ENCODE measurements at places on chromosomes 1 and 21.
A peak's percentile ranks its signal among the peaks of the same experiment; 100 is the strongest.

GRCh38 chr21:38227401-38227800 lies 29.4 kb upstream of the KCNJ15 start:
- no peak for DNase-seq

DNA sequence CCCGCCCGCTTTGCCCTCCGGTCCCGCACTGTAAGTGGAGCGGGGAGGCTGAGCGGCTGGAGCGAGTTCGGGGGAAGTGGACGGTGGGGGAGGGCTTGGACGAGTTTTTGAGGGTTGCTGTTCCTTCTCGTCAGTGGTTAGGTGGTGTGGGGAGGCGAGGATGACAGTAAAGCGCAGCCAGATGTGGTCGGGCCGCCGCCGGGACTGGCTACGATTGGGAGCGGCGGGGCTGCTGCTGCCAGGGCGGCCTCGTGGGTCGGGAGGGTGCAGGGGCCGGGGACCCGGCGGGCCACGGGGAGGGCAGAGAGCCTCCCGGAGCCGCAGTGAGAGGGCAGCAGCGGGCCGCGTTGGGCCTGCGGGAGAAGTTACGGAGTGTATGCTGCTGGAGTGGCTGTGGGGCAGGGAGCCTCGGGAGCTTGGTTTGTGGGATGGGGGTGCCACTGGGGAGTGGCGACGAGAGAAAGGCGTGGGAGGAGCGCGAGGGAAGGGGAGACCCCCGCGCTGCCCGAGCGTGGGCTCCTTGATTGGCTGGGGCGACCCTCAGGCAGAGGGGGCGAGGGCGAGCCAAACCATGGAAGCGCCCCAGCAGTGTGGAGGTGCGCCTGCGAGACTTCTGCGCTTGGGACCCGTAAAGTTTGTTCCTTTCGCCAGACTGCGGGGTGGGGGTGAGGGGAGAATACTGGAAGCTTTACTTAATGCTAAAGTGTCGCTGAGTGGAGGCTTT lies 2.1 kb downstream of the ADGRL2 start:
- peak; percentile 41 for DNase-seq

GRCh38 chr1:107016376-107016978 lies 40.0 kb upstream of the PRMT6 start:
- peak; percentile 41 for DNase-seq

DNA sequence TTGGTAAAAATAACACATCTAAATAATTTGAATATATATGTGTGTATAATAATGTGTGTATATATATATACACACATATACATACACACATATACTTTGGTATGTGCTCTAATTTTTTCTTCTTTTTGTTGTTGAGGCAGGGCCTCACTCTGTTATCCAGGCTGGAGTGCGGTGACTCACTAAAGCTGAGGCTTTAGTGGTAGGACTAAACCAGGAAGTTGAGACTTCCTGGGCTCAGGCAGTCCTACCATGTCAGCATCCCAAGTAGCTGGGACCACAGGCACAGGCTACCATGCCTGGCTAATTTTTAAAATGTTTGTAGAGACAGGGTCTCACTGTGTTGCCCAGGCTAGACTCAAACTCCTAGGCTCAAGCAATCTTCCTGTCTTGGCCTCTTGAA lies 46.7 kb upstream of the CXADR start:
- no peak for DNase-seq

DNA sequence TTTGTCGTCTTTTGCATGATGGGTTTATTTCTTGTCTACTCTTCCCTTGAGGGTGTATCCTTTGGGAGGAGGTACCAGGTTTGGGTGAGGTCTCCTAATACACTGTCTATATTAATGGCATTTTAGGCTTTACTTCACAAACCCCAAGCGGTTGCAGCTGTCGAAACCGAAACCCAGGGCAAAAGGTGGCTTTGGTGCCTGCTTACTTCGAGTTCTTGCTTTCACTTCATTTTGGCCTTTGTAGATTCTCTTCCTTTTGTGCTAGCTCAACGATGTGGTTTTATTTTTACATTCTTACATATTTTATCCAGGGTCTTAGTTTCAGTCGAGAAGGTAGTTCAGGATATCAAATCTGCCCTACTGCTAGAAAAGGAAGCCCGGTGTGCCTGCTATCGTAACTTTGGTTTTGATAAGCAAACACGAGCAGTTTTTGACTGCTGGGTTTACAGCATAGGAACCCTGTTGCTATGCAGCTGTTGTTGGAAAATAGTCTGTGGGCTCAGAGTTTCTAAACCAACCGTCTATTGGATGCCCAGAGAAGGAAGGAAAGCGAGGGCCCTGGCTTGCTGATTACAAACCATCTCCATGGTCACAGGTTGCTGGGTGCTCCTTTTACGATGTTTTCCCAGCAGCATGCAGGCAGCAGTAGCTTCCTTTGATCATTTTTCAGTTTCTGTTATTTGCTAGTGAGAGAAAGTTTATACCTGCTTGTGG lies 9.8 kb upstream of the TSPAN2 start:
- peak; percentile 87 for DNase-seq

- no peak for DNase-seq
Measured at GRCh38 chr1:119114786-119115185, 25.7 kb downstream of the WARS2 start.

GRCh38 chr1:1162597-1163537 lies 10.8 kb upstream of the TTLL10 start:
- no peak for DNase-seq

DNA sequence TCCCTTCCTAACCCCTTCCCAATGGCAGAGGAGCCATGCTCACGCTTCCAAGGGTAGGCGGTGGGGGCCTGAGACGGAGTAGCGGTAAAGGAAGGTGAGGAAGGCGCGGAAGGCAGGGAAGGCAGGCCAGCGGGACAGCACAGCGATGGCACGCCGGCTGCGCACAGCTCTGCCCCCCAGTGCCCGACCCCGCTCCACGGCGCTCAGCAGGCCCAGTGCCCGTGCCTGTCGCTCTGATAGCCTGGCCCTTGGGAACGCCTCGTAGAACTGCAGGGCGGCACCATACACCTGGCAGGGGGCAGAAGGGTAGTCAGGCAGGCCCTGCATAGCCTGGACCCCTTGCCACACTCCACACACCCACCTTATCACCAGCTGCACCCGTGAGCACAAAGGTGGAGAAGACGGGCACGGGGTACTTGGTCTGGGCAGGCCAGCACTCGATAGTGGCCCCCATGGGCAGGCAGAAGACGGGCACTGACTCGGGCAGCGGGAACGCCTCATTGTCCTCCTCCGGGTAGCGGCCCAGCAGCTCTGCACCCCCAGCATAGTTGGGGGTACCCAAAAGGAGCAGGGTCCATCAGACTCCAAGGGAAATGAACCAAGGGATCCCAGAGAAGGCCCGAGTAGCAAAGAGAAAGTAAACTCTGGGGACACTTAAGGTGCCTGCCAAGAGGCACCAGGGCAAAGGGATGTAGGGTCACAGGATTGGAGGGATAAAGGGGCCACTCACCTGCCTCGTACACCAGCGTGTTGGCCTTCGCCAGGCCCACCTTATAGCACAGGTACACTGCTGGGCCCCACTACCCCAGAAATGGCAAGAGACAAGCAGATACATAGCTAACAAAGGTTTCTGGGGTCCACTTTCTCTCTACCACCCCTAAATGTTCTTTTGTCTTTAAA lies 4.4 kb downstream of the DENND4B start:
- no peak for DNase-seq

DNA sequence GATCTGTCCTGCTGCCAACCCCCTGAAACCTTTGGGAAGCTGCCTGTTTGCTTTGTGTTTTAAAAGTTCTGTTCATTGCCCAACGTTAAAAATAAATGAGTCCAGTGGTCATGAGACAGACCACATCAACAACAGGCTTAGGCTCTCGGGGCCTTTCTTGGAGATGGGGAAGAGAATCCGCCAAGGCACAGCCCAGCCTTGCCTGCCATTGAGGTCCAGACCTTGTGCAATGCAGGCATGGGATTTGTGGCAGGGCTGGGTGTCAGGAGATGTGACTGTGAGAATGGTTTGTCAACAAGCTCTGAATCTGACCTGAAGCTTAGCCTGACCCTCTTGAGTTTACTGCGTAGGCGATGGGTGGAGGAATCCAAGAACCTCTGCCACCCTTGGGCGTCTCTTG lies 4.2 kb downstream of the SPSB1 start:
- DNase-seq: no peak

GRCh38 chr1:12229386-12229834 lies 420 bp upstream of the VPS13D start:
- DNase-seq: no peak

DNA sequence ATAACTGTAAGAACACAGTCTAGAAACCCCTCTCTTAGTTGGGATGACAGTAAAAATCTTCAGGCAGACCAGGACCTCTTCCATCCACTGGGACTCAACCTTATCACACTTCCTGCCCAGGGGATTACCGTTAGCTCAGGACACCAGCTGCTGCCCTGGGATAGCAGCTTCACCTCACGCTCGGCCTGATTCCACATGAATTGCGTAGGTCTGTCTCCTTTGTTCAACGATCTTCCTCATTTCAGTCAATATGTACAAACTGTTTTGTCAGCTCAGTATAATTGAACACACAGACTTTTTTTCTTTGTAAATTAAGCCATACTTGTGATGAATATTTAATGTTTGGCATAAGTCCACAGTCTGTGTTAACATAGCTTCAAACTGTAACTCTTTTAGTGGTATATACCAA lies 290.4 kb downstream of the GRIK1 start:
- no peak for DNase-seq

- DNase-seq: no peak
Measured at GRCh38 chr1:61724506-61724812, 482 bp downstream of the TM2D1 start.

DNA sequence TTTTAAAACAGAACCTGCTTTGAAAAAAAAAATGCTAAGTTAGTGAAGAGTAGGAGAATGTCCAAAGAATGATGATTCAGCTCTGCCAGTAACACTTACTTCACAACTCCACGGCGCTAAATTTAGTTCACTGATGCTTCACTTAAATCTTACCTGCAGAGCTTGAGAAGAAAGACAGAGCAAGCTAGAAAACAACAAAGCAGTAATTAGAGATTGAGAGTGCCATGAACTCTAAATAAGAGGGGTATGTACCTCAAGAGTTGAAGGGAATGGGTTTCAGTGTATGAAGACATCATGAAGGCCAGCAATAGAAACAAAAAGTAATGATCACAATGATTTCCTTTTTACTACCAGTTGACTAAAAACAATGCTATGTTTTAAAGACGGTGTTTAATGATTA lies 32.8 kb downstream of the EPRS1 start:
- DNase-seq: peak; percentile 76

DNA sequence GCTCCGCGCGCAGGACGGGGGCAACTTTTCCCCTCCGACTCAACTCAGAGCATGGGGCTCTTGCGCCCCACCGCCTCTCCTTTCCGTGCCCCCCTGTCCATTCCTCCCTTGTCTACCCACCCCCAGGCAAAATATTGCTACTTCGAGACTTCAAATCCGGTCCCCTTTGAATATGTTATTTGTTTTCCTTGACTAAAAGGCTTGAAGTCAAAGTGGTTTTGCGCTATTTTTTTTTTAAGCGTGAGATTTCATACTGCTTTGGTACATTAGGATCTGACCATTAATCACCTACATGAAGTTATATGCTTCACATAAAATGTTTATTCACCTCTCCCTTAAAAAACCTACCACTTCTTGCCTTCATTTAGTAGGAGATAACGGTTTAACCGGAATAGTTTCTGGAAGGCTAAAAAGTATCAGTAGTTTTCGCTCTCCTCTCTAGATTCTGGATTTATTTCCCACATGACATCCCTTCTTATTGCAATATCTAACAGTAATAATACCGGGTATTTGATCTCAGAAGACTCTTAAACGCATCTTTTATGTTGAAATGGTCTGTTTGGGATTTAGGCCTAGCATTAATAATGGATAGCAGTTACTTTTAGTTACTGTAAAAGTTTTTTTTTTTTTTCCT lies 1.6 kb downstream of the NFIA start:
- no peak for DNase-seq

DNA sequence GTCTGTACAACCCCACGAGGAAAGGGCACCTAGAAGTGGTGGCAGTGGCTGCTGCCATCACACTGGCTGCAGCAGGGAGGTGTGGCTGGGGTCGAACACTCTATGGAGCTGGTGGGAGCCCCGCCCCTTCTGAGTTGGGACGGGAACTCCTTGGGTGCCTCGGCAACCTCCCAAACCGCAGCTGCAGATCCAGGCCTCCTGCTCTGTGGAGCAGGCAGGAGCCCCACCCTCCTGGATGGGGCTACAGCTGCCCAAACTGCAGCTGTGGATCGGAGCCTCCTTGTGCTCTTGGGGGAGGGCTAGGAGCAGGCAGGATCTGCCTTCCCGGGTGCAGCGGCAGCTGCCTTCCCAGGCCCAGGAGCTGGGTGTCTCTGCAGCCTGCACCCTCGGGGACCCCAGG lies 38.9 kb upstream of the TARDBP start:
- no peak for DNase-seq

- no peak for DNase-seq
Measured at GRCh38 chr1:223242971-223243370, 99.9 kb upstream of the TLR5 start.

DNA sequence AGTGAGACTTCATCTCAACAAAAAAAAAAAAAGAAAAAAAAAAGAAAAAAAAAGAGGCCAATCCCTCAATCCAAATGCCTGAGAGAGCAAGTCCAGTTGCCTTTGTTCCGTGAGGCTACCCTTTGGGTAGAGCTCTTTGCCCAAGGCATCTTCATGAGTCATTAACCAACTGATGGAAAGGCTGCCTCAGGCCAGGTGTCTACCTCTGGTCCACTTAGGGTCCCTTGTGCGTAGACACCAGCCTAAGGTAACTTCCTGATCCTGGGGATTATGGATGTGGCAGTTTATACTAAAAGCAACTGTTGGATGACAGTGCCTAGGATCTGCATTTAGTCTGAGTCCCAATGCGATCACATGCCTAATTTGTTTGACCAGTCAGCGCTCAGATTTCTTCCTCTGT lies 20.7 kb upstream of the ZNF326 start:
- DNase-seq: no peak

DNA sequence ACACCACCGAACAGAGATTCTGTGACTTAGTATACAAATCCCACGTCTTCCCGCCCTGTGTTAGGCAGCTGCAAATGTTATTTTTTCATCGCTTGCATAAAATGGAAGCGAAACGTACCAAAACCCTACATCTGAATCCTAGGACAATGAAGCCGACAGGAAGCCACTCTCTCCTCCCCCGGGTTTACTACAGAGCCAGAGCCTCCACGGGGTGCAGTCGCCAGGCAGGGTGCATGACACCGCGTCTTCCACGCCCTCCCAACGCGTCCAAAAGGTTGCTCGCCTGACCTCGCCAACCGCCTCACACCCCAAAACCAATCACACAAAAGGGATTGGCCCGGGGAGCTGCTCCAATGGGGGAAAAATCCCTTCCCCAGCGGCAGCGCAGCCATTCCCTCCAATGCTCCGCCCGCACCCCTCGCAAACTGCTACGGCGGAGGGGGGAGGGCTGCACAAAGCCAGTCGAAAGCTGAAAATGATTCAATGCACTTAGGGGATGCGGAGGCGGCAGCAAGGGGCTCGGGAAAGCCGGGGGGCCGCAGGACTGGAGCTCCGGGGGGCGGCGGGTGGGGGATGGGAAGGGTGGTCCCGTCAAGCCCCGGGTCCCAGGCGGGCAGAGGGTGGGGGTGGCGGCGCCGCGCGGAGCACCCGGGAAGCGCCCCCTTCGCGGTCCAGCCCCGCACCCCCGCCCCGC lies 701 bp downstream of the CEP170 start:
- peak; percentile 66 for DNase-seq
